ENCODE measurements at places on chromosomes 1 and 21. TPM values are rescaled to one million over a fixed set of nuclear protein-coding genes. Genes with fewer than 3 reads are reported as not detected.

- peak; percentile 74 for DNase-seq
These were observed 736 bp downstream of the KCNC4 start for GRCh38 chr1:110210604-110211495.

GRCh38 chr1:228356897-228357680 is 49.5 kb downstream of the TRIM11 start:
- no peak for DNase-seq

GRCh38 chr21:35011681-35012080 is 37.4 kb downstream of the RUNX1 start:
- DNase-seq = peak; percentile 37

- peak; percentile 30 for DNase-seq
These were observed 17.0 kb upstream of the ADAR start for GRCh38 chr1:154624746-154625643.

ABCA4 gene
- 0.36 TPM for total RNA-seq
